ENCODE measurements at places on chromosomes 11 and 22. TPM values are rescaled to one million over a fixed set of nuclear protein-coding genes. Genes with fewer than 3 reads are reported as not detected.

The KCNJ11 gene
- total RNA-seq, result not detected

The NAV2 gene
- total RNA-seq, result 11.9 TPM

- DNase-seq, result no peak
These were observed 7.6 kb downstream of the POU2AF2 start for GRCh38 chr11:111253131-111253530.

- no peak for DNase-seq
These were observed 70.6 kb upstream of the SHANK2 start for GRCh38 chr11:71322861-71323582.

- no peak for DNase-seq
These were observed 1.5 kb downstream of the UPB1 start for GRCh38 chr22:24496661-24497060.

GRCh38 chr22:19637408-19638281 lies 76.7 kb upstream of the SEPTIN5 start:
- DNase-seq, result no peak

GRCh38 chr22:36873614-36874308 lies 13.0 kb downstream of the NCF4 start:
- peak; percentile 80 for DNase-seq

DNA sequence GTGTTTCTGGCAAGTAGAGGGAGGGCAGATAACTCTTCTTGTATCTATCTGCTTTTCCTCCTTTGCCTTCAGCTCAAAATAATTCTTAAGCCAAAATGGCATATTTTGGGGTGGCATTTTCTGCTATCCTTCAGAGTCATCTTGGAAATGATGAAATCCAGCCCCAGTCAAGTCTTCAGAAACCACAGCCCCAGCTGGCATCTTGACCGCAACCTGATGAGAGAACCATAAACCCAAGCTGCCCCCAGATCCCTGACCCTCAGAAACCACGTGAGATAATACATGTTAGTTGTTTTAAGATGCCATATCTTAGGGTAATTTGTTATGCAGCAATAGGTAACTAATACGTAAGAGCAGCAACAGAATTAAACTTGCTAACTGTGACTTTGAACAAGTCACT lies 15.1 kb upstream of the PAMR1 start:
- peak; percentile 53 for DNase-seq

GRCh38 chr11:32034149-32034548 lies 56.7 kb upstream of the RCN1 start:
- peak; percentile 97 for DNase-seq

DNA sequence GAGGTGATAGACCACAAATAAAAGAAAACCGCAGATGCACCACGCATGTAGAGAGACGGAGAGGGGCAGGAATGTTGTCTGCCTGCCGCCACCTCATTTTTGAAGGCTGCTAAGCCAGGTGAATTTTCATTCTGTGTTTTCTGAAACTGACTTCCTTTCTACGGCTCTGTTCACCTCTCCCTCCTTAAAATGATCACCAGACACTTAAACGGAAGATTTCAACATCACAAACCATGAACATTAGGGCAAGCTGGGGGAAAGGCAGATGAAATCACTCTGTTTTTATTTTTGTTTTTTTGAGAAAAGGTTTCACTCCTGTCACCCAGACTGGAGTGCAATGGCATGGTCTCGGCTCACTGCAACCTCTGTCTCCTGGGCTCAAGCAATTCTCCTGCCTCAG lies 232.4 kb downstream of the MIAT start:
- peak; percentile 33 for DNase-seq

DNA sequence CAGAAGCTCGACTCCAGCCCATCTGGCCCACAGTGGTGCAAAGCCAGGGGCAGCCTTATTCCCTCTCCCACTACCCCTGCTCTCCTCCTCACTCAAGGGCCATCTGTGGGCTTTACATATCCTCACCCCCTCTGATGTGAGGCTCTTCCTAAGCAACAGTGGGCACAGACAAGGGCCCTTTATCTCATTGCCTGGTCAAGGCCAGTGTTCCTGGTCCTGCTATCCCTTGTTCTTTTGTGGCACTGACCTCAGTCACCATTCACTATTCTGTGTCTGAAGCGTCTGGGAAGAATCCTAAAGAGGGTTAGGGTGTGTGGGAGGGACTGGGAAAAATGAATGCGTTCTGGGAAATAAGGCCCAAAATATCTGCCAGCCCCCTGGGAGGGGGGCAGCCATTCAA lies 7.3 kb downstream of the DNAL4 start:
- no peak for DNase-seq

GRCh38 chr11:61747967-61748285 lies 4.5 kb upstream of the MYRF start:
- no peak for DNase-seq

GRCh38 chr11:79421820-79422219 lies 19.0 kb downstream of the TENM4 start:
- DNase-seq, result no peak

GRCh38 chr11:67652965-67653845 lies 2.7 kb upstream of the ACY3 start:
- no peak for DNase-seq

GRCh38 chr22:20741634-20742581 lies 32.0 kb upstream of the SERPIND1 start:
- DNase-seq, result peak; percentile 50

- peak; percentile 26 for DNase-seq
These were observed 29.5 kb downstream of the APOL5 start for GRCh38 chr22:35746946-35747703.
